NCI-H1930 (cell line): ENCODE measurements at places on chromosomes 6 and 20.
A peak's percentile ranks its signal among the peaks of the same experiment; 100 is the strongest.

- no peak for DNase-seq
Observed at GRCh38 chr20:54134445-54135220, 39.2 kb downstream of the CYP24A1 start.

- DNase-seq, result no peak
Observed at GRCh38 chr6:44696686-44697085, 309.2 kb downstream of the CDC5L start.

- DNase-seq, result no peak
Observed at GRCh38 chr6:168051648-168052047, 27.4 kb downstream of the FRMD1 start.

GRCh38 chr6:46476301-46476700, 14.9 kb downstream of the RCAN2 start:
- DNase-seq, result no peak

DNA sequence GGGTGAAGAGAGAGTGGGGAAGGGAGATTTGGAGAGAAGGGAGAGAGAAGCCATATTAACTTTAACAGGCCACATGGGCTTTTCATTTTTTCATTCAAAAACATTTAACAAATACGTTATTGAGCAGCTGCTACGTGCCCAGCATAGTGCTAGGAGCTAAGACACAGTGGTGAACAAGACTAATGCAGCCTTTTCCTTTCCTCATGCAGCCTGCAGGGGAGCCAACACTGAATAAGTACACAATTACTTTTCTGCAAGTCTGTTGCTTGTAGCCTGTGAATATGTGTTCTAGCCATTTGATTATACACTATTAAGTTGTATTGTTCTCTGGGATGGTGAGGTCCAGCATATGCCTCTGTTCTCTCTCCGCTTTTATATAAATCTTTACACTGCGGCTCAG, 1.9 kb upstream of the BLOC1S5 start:
- DNase-seq, result no peak

GRCh38 chr20:48195121-48195870, 410.0 kb upstream of the SULF2 start:
- DNase-seq, result no peak

- no peak for DNase-seq
Observed at GRCh38 chr6:37134396-37135191, 35.4 kb upstream of the PIM1 start.

DNA sequence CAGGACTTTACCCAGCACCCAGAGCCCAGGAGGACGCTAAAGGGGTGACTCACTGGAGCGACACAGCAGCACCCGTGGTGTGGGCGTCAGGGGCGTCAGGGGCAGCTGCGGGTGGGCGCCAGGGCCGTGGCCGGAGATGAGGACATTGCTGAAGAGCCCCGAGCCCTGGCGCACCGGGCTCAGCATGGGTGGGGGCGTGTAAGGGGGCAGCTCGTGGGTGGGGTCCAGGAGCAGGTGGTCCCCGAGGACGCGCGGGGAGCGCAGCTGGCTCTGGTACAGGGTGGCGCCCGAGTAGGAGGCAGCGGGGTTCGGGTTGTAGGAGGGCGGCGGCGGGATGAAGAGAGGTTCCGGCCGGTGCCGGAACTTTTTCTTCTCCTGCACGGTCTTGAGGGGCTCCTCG, 41.6 kb upstream of the MRPS10 start:
- no peak for DNase-seq

DNA sequence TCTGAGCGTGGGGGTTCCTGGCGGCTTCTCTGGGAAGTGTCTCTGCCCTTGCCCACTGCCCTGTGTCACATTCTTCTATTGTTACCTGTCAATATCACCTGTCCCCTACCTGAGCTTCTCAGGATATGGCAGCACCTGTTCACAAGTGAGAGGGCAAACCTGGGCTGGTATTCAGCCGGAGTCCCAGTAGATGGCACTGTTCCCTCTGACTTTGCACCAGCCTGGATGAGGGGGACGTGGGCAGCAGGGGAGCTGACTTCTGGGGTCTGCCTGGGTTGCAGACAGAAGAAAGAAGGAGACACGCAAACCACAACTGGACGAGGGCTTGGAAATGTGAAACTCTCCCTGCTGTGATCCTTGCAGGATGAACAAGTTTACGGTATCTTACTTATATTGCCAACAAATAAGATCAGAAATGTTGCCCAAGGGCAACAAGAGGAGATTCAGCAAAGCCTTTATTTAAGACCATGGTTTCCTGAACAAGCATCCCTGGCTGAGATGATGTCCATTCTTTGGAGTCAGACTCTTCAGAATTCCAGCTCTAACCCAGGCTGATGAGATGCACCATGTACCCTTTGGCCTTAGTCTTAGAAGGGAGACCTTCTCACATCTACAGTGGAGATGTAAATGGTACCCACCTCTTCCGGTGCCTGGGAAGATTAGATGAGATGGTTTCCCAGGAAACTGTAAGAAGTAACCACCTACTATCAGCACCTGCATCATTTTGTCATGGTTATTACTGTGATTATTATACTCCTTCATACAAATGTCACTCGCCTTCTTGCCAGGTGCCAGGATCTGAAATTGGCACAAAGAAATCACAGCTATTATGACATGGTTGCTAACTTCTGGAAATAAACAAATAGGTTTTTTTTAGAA, 400.0 kb upstream of the CDH4 start:
- peak; percentile 30 for DNase-seq

- no peak for DNase-seq
Observed at GRCh38 chr20:50663095-50663821, 28.1 kb downstream of the RIPOR3 start.

DNA sequence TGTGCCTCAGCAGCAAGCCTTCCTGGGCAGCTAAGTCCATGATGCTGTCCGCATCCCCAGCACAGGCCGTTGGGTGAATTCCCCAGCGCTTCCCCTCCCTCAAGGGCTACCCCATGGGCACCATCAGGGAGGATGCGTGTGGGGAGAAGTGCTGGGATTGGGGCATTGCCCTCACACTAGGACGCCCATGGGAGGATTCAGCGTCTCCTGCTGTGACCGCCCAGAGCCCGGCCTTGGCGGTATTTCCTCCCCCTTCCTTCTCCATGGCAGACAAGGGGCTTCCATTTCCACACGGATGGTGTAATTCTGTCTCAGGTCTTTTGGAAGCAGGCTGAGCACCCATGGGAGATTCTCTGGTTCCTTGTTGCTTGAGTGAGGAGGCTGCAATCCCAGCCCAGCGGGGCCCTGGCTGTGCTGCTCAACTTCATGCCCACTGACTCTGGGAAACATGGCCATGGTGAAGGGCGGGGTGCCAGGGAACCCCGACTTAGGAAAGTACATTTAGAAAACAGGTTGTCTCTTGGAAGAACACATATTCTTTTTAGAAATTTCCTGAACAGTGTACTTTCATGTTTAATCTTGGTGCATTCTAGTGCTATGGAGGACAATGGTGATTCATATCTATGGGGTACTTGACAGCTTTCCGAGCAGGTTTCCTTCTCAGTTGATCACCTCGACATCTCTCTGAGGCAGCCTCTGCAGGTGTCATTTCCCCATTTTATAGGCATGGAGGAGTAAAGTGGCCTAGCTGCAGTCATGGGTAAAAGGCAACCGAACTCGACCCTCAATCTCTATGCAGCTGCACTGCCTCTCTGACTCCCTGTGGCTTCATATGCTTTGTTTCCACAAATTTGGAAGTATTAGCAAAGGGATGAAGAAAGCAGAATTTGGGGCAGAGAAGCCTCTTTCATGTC, 178.2 kb upstream of the CST7 start:
- DNase-seq, result no peak

- no peak for DNase-seq
Observed at GRCh38 chr20:10898552-10898951, 224.8 kb upstream of the JAG1 start.

- no peak for DNase-seq
Observed at GRCh38 chr6:10529231-10529801, 8.2 kb downstream of the GCNT2 start.

- DNase-seq, result no peak
Observed at GRCh38 chr6:123316733-123317323, 319.9 kb downstream of the TRDN start.
